ENCODE measurements at places on chromosomes 12 and 14.

- DNase-seq: no peak
Measured at GRCh38 chr12:85588221-85588620, 248.0 kb downstream of the RASSF9 start.

DNA sequence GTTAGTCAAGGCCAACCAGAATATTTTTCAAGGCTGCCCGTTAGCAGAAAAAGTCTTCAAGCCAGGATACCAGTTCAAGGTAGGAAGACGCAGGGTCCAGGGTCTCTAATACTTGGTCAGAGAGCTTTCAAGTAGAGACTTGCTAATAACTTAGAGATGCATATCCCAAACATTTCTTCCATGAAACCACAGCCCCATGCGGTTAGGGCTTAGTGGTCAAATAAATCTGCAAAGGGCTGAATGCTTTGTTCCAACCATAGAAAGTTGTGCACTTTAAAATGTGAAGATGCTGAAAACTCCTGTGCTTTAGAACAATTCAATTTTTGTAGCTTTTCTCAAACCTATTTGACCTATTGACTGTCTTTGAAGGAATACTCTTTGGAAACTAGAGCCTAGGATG is 208.9 kb downstream of the PIK3C2G start:
- DNase-seq: no peak

DNA sequence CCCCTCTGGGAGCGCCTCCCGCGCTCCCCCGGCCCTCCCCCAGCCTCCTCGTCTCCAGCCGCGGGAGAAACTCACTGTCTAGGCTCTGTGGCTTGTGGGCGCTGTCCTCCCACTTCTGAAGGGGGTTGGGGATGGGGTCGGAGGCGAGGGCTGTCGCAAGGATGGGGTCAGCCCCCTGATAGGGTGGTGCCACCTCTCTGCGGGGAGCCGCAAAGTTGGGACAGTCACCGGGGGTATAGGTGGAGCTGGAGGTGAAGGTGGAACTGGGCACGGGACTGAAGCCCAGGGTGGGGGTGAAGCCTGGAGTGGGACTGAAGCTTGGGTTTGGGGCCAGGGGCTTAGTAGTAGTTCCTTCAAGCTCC is 12.2 kb downstream of the TNFRSF1A start:
- DNase-seq: no peak

GRCh38 chr12:115010324-115010995 is 326.5 kb upstream of the TBX3 start:
- DNase-seq: no peak

DNA sequence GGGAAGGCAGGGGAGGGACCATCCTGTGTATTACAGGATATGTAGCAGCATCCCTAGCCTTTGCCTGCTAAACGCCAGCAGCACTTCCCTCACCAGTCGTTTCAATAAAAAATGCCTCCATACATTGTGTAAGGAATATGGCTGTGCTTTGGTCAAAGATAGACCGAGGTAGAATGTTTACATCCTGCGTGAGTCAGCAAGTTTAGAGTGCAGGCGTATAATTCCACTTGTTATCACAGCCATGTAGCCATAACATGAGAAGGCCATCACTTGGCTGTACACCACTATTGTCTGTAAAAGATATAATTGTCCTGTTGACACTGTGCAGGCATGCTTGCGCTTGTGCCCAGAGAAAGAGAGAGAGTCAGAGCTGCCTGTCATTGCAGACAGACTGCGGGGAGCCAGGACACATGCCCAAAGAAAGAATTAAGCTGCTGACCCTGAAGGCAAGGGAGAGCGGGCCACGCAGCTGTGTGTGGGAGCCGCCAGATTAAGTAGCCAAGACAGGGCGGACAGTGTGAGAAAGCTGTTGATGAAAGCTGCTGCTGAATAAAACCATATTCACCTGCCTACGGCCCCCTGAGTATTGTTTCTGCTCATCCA is 68.4 kb downstream of the CRACR2A start:
- DNase-seq: no peak

DNA sequence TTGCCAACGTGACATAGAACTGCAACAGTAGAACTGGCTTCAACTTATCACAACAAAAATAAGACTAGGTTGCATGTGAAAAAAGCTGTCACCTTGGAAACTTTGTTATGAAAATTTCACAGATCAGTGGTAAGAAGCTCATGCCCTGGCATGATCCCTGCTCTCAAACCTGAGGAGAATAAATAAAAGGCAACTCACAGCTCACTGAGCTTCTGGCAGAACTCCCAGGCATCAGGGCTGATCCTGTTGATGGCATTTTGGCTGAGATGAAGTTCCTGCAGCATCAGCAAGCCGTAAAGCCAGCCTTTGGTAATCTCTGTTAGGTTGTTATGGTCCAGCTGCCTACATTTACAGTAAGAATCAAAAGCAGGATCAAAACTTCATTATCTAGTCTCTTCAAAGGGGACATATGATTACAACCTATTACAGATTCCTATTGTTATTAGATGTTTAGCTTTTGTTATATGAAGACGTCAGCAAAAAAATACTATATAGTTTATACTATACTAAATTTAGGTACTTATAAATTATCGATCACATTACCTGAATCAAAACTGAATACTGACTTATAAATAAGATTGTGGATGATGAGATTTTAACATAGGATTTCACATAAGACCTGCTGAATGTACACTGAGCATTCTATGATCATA is 32.0 kb downstream of the LRIG3 start:
- DNase-seq: no peak

- DNase-seq: no peak
Measured at GRCh38 chr12:87280356-87280755, 748.8 kb downstream of the C12orf50 start.

GRCh38 chr12:110647631-110648040 is 33.7 kb downstream of the TCTN1 start:
- DNase-seq: no peak

- DNase-seq: no peak
Measured at GRCh38 chr12:112677050-112677765, 114.3 kb upstream of the RPH3A start.

DNA sequence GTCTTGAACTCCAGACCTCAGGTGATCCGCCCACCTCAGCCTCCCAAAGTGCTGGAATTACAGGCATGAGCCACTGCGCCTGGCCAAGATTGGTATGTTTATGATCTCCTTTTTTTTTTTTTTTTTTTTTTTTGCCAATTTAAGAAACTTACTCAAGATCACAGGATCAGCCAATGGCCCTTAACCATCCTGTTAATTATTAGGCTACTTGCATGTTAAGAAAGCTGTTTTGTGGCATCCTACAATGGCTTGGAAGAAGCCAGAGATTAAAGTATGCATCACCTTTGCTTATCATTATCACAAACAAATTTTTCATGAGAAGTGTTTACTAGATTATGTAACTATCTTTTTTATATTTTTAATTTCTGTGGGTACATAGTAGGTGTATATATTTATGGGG is 140.2 kb downstream of the BCAT1 start:
- DNase-seq: no peak

- DNase-seq: no peak
Measured at GRCh38 chr12:120874547-120875245, 29.5 kb downstream of the SPPL3 start.

GRCh38 chr14:78075555-78076277 is 94.5 kb upstream of the NRXN3 start:
- no peak for DNase-seq

DNA sequence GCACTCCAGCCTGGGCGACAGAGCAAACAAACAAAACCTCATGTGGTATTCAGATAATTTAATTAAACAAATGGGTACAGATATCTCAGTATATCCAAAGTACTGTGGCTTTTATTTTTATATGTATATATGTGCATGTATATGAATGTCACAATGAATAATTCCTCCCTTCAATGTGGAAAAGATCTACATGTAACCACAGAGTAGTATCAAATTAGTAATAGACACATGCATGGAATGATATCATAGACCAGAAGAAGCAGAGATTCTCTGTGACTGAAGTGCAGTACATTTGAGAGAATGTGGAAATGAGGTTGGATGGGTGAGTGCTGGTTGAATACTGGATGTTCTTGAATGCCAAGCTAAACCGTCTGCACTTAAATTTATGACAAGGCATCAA is 222.9 kb downstream of the CPNE8 start:
- no peak for DNase-seq

GRCh38 chr12:12741660-12742059 is 24.5 kb downstream of the CDKN1B start:
- DNase-seq: no peak

- DNase-seq: no peak
Measured at GRCh38 chr12:103813949-103814348, 27.1 kb downstream of the NT5DC3 start.

DNA sequence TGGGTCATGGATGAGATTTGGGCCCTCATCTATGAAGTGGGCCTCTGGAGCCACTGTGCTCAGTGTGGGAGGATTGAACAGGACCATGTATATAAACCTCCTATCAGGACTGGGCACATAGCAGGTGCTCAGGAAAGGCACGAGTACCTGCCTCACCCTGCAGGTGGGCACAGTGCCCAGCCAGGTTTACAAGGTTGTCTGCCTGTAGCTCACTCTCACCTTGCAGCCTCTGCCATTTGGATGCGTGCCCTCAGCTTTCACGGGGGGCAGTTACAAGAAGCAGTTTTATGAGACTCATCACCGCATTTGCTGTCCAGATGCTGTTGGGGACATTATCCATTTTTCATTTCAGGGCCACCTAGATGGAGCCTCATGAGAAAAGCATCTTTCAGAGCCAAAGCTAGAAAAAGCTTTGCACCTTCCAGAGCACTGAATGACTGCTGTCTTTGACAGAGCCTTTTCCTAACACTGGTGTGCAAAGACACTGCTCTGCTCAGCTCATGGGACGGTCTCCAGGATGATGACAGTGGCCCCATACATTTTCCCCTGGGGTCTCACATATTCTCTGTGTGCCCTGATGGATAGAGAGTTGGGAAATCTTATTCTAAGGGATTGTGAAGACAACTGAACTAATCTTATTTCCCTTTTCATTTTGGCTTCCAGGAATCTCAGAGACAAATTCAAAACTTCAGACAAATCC is 327.5 kb upstream of the RTL1 start:
- DNase-seq: no peak

DNA sequence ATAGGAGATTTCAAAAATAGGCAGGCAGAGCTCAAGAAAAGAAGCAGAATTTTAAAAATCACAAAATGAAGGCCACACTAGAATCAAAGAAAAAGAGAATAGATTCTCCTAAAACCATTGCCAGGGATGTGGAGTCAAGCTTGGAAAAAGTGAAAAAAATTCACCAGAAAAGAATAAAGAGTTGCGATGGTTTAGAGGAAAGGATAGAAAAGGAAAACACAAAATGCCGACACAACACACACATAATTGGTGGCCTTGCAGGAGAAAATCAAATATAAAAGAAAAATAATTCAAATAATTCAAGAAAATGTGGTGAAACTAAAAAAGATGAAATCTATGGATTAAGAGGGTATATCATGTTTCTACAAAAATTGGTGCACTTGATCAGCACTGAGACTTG is 181.6 kb upstream of the C14orf180 start:
- DNase-seq: no peak

DNA sequence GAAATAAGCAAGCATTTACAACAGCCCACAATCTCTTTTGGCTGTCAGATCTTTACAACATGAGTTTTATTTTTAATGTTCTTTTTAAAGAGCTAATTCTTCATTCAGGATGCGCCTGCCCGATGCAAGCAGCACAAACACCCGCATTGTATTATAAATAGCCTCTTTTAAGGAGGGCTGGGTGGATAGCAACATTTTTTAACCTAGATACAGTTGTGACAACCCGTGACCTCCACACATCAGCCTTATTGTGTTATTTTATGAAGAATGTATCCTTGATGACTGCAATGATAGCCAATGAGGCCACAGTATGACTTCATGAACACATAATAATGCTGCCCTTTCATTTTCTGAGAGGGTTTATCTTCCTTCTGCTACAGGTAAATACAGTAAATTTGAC is 173.7 kb downstream of the FOXN3 start:
- no peak for DNase-seq

DNA sequence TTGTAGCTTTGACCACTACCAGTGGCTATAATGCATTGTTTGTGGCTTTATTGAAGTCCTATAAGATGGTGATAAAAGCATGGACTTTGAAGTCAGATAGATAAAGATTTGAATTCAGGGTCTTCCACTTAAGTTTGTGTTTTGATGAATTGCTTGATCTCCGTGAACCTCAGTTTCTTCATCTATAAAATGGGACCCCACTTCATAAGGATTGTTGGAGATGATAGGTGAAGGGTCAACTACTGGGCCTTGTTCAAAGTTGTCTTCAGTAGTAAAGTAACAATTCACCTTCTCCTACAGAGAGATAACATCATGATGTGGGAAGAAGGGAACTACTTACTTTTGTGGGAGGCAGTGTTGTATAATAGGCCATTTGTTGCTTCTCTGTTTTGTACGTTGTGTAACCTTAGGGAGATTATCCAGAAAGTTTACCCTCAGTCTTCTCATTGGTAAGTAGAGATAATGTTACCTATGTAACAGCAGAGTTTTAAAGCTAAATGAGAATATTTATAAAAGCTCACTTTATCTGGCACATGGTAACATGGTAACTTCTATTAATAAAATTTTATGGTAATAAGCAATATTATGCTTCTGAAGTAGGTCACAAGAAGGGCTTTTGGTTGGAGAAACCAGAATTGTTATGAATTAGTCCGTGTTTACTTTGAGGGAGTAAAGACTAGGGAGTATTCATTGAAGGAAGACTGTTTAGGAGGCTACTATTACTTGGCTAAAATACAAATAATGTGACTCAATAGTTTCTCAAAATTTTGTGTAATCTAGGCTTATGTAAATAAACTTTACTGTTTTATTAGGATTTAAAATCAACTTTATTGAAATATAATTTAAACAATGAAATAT is 15.1 kb downstream of the ADIPOR2 start:
- no peak for DNase-seq

GRCh38 chr14:24828486-24828885 is 194.5 kb upstream of the GZMB start:
- DNase-seq: no peak

- DNase-seq: no peak
Measured at GRCh38 chr14:105864116-105864515, 337.7 kb downstream of the TMEM121 start.

DNA sequence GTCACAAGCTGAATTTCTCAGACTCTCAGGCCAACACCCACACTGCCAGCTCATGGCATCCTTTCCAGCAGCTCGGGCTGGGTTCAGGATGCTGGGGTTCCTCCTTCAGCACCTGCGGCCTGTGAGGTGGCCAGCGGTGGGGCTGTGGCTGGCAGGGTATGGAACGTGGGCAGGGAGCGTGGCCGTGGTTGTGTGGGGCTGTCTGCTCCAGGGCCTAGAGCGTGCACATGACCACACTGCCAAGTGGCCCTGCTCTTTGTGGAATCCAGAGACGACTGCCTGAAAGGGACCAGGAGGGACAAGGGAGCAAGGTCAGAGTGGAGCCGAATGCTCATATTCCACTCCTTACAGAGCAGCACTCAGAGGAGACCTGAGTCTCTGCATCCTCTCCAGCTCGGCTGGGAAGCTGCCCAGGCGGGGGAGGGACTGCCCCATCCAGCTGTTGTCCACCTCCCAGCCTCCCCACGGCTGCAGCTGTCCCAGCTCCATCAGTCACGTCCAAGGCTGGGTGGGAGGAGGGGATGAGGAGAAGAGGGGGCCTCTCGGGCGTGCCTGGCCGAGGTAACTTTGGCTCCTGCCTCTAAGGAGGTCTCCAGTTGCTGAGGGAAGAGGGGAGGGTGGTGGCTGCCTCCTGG is 71.3 kb downstream of the TSPAN9 start:
- DNase-seq: no peak

- no peak for DNase-seq
Measured at GRCh38 chr12:4196805-4197420, 76.6 kb upstream of the CCND2 start.

GRCh38 chr12:123050913-123051312 is 70.4 kb downstream of the ARL6IP4 start:
- no peak for DNase-seq

- no peak for DNase-seq
Measured at GRCh38 chr12:54131641-54132280, 57.0 kb downstream of the SMUG1 start.

- DNase-seq: no peak
Measured at GRCh38 chr12:89655841-89656240, 52.8 kb downstream of the ATP2B1 start.
